ENCODE measurements at places on chromosomes 1 and 21.

- H3K27ac ChIP-seq = no peak overlapping the region
- DNase-seq = no peak
- H3K27me3 ChIP-seq = no peaks in the 10 kb centered on the region
- H3K4me3 ChIP-seq = no peak overlapping the region
Observed at GRCh38 chr1:147757015-147757990, 3.1 kb downstream of the GJA5 start.

- H3K36me3 ChIP-seq = peaks cover 2% of the 10 kb centered on the region
- H3K27me3 ChIP-seq = no peaks in the 10 kb centered on the region
- DNase-seq = no peak
- no peak overlapping the region for H3K27ac ChIP-seq
- no peaks in the 10 kb centered on the region for H3K4me1 ChIP-seq
- no peak overlapping the region for H3K4me3 ChIP-seq
Observed at GRCh38 chr1:223780318-223780717, 65.4 kb downstream of the TP53BP2 start.

- H3K27me3 ChIP-seq = no peaks in the 10 kb centered on the region
- H3K4me3 ChIP-seq = peak overlapping the region; percentile 12
- peaks cover 12% of the 10 kb centered on the region for H3K36me3 ChIP-seq
- peak overlapping the region; percentile 78 for H3K27ac ChIP-seq
Observed at GRCh38 chr1:168053681-168054080, 83.0 kb downstream of the GPR161 start.

DNA sequence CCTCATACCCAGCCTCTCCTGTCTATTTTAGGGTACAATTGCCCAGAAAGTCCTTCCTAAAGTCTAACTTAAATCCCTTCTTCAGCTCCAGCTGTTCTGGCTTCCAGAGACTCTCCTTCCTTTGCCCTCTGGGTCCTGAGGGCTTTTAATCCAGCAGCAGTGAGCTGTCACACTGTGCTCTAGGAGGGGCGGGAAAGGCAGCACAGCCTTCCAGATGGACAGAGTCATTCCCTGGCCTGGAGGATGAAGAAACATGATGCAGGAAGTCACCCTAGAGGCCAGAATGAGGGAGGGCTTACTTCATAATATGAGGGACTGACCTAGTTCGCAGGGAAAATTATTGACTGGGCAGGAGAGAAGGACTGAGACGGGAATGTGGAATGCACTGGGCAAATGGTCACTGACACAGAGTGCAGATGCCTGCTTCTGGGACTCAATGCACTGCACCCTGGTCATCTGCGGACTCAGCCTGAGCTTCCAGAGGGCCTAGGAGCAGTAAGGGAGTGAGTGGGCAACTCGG is 1.3 kb downstream of the SH2D2A start:
- no peaks in the 10 kb centered on the region for H3K36me3 ChIP-seq
- H3K27me3 ChIP-seq = no peaks in the 10 kb centered on the region
- peak overlapping the region; percentile 41 for H3K4me3 ChIP-seq
- H3K4me1 ChIP-seq = peaks cover 7% of the 10 kb centered on the region

DNA sequence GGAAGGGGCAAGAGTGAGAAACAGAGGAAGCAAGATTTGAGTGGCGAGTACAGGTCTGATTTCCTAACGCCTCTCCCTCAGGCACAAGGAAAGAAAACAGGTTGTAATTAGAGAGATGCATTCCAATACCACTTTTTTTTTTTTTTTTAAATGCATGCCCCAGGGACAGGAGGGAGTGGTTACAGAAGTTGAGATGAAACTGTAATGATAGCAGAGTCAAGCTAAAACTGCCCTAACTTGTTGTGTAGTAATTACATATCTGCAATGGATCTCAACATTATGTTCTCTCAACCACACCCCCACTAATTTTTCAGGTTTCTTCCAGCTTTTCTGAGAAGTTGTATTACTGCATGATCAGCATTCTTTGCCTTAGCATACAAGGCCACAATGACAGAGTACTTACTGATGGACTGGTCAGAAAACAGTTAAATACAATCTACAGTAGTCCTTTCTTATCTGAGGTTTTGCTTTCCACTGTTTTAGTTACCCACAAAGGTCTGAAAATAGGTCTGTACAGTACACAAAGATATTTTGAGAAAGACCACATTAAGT is 5.5 kb downstream of the ETV3 start:
- no peak overlapping the region for H3K27ac ChIP-seq
- no peak for DNase-seq
- H3K4me3 ChIP-seq = no peak overlapping the region
- H3K27me3 ChIP-seq = no peaks in the 10 kb centered on the region

DNA sequence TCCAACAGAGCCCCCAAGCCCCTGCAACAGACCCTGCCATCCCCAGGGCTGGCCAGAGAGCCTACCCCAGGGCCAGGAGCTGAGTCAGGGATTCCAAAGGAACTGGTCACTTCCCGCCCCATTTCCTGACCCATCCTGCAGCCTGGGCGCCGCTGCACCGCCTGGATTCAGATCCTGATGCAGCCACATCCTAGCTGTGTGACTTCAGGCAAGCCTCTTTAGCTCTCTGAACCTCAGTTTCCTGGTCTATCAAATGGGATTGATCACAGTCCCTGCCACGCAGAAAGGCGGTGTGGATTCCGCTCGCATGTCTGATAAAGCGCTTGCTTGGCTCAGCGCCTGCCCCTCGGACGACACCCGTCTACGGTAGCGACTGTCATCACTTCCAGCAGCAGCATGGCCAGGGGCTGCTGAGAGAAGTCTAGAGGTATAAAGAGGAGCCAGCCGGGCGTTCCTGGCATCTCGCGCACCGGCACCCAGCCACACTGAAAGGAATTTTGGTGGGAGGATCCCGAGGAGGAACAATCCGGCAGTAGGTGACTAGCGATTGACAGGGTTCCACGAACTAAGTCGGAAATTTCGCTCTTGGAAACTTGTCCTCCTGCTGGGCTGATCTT is 10.1 kb downstream of the EPHA2 start:
- H3K27me3 ChIP-seq = no peaks in the 10 kb centered on the region
- no peaks in the 10 kb centered on the region for H3K36me3 ChIP-seq

GRCh38 chr1:201676197-201676596 is 137.3 kb downstream of the NAV1 start:
- peak overlapping the region; percentile 5 for H3K27ac ChIP-seq
- peak; percentile 71 for DNase-seq
- no peaks in the 10 kb centered on the region for H3K36me3 ChIP-seq
- peaks cover 2% of the 10 kb centered on the region for H3K27me3 ChIP-seq
- H3K4me1 ChIP-seq = peaks cover 8% of the 10 kb centered on the region

DNA sequence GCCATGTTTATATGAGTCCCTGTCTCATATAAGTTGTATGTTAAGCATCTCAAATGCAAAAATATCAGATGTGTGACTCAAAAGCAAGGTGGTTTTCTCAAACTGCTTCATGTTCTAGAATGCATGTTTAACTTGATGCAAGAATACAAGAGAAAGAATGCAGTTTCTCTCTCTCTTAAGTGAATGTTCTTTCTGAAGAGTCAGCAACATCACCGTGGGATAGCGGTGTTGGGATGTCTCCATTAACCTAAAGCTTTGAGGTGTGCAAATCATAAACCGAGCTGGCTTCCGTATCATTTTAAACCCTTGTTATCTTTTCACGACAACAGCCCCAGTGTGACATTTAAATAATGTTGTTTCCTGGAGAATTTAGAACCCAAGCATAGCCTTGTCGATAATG is 48.4 kb upstream of the TARBP1 start:
- no peak overlapping the region for H3K27ac ChIP-seq
- H3K4me1 ChIP-seq = peaks cover 57% of the 10 kb centered on the region
- no peaks in the 10 kb centered on the region for H3K36me3 ChIP-seq
- H3K27me3 ChIP-seq = no peaks in the 10 kb centered on the region
- no peak for DNase-seq
- H3K4me3 ChIP-seq = no peak overlapping the region

DNA sequence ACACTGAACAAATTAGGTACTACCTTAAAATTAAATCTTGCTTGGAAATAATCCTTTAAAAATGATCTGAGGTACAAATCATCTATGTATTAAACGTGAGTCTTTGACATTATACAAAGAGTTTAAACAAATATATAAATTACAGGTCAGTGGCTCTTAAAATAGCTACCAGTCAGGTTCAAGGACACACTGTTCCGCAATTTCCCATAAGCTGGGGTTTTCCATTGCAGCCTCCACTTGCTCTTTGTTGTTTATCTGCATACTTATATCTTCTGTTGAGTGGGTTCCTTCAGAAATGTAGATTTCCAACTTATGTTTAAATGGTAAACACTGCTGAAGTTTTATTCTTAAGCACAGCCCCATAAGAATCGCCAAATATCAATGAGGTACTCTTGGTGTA is 5.7 kb upstream of the MRPL55 start:
- H3K36me3 ChIP-seq = no peaks in the 10 kb centered on the region
- DNase-seq = no peak
- peaks cover 5% of the 10 kb centered on the region for H3K4me1 ChIP-seq
- no peak overlapping the region for H3K4me3 ChIP-seq
- no peak overlapping the region for H3K27ac ChIP-seq

DNA sequence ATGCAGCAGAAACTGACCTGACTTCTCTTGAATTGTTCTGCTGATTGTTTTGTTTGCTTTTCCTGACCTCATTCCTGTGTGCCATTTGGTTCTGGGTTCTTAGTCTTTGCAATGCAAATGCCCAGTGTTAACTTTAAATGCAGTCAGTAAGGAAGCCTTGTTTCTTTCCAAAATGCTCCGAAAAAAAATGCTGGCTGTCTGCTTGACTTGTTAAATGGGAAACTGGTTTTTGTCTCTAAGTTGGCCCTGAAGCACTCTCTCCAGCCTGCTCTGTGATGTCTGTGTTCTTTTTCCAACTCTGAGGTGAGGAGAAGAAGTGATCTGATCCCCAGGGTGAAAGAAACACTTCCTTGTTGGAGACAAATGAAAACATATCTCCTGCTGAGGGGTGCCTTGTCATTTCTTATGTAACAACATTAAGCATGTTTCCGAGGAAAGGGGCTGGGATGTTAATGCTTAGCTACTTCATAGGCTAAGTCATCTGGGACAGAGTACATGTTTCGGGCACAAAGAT is 256.3 kb upstream of the ADGRL4 start:
- no peaks in the 10 kb centered on the region for H3K4me1 ChIP-seq
- DNase-seq = no peak
- H3K27me3 ChIP-seq = no peaks in the 10 kb centered on the region
- H3K4me3 ChIP-seq = no peak overlapping the region

All from psoas muscle (tissue), 8 donors.